ENCODE measurements at places on chromosomes 6 and 20.

DNA sequence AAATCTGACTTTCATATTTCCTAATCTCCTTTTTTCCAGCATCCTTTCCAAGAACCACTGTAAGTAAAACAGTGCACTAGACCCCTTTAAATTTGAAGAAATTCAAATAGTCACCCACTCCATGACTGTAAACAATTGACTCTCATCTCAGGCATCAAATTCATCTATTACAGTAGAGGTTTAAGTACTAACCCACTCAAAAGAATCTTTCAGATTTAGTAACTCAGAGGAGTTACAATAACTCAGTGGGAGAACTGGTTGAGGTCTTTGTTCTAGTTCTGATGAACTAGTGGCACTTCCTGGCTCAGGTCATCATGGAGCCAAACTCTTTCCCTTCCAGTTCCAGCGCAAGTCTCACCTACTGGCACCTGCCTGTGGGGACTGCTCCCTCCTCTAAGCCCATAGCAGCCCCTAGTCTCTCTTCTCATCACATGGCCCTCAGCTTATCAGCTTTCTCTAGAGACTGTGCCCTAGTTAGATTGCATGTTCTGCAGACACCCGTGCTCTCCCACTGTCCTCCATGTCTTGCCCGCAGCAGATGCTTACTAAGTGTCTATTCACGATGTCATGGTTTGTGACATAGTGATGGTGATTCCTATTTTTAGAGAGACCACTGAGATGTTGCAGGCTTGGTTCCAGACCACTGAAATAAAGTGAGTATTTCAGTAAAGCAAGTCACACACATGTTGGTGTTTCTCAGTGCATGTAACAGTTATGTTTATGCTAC is 196.2 kb downstream of the TBC1D7 start:
- no peak for DNase-seq

GRCh38 chr6:165820934-165821333 is 157.9 kb upstream of the PDE10A start:
- no peak for DNase-seq

DNA sequence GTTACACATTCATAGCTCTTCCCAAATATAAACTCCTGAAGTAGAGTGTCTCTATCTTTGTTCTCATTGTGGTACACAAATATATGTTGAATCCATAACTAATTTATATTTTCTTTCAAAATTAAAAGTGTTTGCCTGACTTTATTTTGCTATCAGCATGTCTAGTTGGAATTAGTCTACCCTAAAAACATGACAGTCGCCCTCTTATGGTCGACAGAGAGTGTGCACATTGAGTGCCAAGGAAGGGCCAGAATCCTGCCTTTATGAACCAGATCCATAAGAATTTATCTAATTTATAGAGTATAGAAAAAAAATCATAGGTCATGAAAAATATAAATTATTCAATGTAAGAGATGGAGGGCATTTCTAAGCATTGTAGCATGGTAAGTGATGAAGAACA is 12.3 kb upstream of the DEFB112 start:
- DNase-seq, result no peak

DNA sequence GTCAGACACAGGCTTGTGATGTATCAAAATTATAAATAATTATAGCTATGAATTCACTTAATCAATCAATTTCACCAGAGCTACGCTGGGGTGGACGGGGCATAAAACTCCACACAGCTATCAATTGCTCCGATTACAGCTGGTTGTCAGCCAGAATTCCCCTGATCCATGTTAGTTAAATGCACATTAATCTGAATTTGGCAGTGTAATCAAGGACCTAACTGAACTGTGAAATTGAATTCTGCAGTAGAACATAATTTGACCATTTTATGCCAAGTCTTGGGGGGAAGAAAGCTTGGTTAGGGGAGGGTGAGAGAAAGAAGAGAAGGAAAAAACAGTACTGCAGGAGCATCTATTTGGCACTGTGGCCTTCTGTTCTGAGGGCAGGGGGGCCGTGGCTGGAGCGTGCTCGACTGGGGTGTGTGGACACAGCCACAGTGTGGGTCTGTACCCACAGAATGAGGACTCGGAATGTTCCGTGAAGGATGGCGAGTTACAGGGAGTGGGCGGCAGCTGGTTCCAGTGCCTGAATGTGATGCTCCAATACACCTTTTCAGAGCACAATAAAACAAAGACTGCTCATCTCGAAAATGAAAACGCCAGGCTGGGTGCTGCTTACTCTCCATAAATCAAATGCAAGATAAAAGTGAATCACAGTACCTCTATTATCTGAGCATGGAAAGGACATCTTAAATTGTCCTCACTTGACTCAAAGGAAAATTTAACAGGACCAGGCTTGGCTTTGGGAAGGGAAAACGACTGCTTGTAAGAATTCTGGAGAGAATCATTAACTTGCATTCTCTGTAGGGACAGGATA is 59.2 kb downstream of the LAMP5 start:
- DNase-seq, result no peak

- no peak for DNase-seq
These were observed 169.1 kb upstream of the FUT9 start for GRCh38 chr6:95846652-95847051.

- no peak for DNase-seq
These were observed 14.4 kb downstream of the MKKS start for GRCh38 chr20:10419550-10420133.

DNA sequence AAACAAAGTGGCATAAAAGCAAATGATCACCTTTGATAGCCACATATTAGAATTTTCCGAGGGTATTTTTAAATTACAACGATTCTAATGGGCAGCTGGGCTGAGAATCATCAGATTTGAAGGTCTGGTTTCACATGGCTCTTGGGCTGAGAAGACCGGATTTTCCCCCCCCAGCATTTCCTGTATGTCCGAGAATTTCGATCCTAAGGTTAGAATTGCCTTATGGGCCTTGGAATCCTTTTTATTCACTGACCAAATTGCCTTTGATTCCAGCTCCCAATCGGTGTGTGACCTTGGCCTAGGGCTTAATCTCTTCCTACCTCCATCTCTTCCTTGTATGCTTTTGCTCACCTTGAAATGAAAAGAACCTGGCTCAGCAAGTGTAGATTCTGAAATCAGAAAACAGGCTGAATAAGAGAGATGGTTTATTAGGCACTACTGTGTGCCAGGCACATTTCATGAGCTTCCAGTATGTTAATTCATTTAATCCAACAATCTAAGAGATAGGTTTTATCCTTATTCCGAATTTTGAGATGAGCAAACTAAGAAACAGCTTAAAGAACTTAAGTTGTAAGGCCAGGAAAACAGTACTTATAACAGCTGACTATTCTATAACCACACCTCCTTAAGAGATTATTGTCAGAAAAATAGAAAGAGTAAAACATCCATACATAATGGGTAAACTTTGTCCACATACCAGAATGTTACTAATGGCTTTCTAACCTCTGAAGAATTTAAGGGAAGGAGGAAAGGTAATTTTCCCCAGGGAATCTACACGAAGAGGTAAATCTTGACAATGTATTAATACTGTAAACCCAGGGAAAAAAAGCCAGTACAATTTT is 39.4 kb downstream of the HFE start:
- no peak for DNase-seq

DNA sequence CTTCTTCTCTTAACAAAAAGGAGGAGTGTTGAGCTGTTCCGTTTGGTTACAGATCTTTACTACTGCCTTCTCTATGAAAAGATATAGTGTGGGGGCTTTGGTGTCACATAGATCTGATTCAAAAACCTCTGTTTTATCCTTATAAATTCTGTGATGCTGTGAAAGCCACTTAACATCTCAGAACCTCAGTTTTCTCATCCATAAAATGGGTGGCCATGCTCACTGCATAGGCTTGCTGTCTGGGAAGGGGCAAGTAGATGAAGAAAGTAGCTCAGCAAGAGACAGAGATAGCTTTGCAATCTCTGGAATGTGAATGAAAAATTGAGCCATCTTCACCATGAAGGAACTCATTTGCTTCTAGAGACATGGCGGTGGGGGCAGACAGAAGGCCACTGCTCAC is 31.6 kb upstream of the RNF24 start:
- no peak for DNase-seq

GRCh38 chr6:118896339-118897136 is 2.6 kb downstream of the ASF1A start:
- DNase-seq, result no peak

GRCh38 chr6:389622-390021 is 1.9 kb upstream of the IRF4 start:
- DNase-seq, result no peak
